Activated T-cell treated with anti-CD3 and anti-CD28 coated beads, Interleukin-2, amount 50 U/mL, for 72 hours (primary cell): ENCODE measurements at places on chromosomes 5 and 9. TPM values are rescaled to one million over a fixed set of nuclear protein-coding genes. Genes with fewer than 3 reads are reported as not detected.

DNA sequence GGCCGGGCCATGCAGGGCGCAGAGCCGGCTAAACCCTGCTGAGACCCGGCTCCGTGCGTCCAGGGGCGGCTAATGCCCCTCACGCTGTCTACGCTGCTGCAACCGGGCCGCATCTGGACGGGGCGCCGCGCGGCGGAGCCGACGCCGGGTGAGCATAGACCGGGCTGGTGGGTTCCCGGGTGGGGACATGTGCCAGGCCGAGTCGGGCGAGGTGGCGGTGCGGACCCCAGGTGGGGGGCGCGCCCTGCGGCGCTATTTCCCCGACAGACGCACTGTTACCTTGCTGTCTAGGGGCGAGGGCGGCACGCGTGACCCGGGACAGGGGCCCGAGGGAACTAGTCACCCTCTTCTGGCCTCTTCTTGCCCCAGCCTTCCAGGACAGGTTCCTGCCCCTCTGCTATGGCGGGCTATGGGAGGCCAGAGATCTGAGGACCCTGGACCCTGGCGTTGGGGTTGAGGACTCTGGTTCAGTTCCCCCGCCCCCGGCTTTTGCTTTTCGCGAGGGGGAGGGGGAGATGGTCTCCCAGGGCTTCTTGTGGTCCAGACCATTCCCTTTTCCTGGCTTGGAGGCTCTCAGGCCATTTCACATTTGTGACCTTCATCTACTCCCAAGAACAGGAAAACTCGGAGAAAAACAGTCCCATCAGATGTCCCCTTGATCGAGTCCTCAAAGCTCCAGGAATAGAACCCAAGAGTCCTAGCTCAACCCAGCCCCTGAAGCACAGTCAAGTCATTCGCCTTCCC lies 536 bp downstream of the SLC27A4 start:
- DNase-seq: no peak

DNA sequence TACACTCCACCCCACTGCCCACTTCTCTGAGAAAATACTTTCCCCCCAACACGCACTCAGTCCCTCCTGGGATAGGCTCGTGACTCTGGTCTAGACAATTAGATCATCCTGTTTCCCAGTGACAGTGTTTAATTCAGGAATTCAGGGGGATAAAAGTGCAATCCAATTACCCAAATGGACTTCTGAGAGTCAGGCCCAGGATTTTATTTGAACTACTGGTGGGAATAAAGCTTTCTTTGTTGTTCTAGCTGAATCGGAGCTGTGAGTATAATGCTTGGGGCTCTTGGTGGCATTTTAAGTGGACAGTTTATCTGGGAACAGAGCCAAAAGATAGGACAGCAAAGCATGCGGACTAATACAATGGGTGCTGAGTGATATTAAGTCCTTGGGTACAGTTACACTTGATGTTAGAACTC lies 683.3 kb downstream of the MAT2B start:
- DNase-seq: no peak

DNA sequence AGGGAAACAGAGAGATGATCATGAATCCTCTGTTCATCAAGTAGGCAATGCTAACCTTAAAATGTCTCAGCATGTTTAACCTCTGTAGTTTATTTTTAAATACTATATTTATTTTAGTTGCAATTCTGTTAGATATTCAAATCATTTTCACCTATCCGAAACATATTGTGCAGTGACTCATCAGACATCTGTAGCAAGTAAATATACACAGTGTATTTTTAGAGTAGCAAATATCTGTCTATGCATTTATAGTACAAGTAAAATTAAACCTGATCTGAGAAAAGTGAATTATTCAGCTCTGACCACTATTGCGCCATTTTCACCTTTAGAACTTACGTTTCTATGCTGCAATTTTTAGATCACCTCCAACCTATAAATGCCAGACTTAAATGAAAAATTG lies 24.3 kb upstream of the TUSC1 start:
- DNase-seq: no peak

GRCh38 chr5:123444016-123444415 lies 20.8 kb upstream of the CEP120 start:
- no peak for DNase-seq

The RAI14 gene
- 1.5 TPM for total RNA-seq

DNA sequence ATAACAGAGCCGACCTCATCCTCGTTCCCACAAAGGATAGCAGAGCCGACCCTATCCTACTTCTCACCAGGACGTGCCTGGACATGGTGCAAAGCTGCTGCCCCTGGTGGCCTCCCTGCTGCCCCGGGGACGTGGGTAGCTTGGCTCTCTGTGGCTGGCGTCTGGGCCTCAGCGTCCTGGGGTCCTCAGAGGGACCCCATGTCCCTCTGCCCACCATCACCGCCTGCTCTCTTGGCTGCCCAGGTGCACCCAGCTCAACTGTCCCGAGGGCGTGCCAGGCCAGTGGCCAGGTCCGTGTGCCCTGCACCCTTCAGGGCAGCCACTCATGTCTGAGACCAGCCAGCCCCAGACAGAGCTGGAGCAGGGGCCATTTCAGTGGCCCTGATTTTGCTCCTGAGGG lies 8.5 kb downstream of the NKD2 start:
- DNase-seq: no peak

DNA sequence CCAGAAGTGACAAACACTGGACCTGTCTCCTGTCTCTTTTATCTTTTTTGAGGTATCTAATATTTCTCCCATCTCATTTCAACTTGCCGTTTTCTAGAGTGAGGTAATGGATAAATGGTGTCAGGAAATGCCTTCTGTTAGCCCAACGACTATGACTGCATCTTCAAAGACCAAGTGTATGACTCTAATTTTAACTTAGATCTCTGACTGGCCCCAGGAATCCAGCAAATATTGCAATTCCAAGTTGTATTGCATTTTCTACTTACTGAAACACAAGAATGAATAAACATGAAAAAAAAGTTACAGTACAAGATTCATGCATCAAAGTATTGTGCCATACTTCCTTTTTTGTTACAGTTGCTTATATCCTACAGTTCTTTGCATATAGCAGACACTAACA lies 26.3 kb downstream of the SLC28A3 start:
- DNase-seq: no peak

The TTLL11 gene
- total RNA-seq: 2.5 TPM

- no peak for DNase-seq
These were observed 37.3 kb downstream of the SLIT3 start for GRCh38 chr5:169263591-169263990.

GRCh38 chr5:103346162-103346748 lies 87.7 kb downstream of the MACIR start:
- DNase-seq: no peak

- no peak for DNase-seq
These were observed 229.7 kb upstream of the IRX4 start for GRCh38 chr5:2112173-2113025.

The ADAMTSL2 gene
- 0.07 TPM for total RNA-seq
